Urothelium cell line (cell line): ENCODE measurements at places on chromosomes 4 and X.
A peak's percentile ranks its signal among the peaks of the same experiment; 100 is the strongest.

GRCh38 chr4:143736861-143737260 lies 36.4 kb upstream of the FREM3 start:
- DNase-seq, result no peak

DNA sequence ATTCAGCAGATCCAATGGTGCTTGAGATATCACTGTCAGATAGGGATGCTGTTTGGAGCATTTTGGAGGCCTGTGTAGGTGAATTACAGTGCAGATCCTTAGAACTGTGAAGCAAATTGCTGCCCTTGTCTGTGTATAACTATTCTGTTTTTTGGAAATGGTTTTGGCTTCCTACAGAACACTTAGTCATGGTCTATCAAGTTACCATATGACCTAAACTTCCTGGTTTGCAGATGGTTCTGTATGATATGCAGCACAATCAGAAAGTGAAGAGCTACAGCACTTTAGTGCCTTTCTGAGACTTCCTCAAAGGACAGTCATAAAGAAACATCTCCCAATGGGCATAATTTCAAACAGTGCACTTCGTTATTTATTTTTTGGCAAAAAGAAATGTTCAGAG lies 688.6 kb downstream of the SH3BGRL start:
- no peak for DNase-seq

DNA sequence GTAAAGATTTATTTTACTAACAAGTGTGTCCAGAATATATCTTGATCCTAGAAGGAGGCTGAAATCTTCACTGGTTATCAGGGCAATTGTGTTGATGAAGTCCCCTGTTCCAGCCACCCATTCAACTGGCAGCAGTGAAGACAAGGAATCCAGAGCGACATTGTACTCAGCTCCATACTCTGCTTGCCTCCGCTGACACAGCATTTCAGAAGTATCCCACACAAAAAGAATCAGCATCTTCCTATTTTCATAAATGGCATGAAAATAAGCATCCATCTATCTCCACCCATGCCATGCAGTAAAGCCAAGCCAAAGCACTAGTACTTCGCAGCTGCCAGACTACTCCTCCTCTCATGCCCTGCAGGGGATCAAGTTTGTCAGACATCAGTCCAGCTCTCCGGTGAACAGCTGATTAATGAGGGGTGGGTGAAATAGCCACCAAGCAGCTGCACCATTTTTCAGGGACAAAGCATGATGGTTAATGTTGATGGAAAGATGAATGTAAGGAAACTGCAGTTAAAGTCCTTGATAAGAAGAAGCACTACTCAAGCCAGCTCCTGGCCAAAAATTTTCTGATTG lies 54.0 kb downstream of the COL25A1 start:
- no peak for DNase-seq

DNA sequence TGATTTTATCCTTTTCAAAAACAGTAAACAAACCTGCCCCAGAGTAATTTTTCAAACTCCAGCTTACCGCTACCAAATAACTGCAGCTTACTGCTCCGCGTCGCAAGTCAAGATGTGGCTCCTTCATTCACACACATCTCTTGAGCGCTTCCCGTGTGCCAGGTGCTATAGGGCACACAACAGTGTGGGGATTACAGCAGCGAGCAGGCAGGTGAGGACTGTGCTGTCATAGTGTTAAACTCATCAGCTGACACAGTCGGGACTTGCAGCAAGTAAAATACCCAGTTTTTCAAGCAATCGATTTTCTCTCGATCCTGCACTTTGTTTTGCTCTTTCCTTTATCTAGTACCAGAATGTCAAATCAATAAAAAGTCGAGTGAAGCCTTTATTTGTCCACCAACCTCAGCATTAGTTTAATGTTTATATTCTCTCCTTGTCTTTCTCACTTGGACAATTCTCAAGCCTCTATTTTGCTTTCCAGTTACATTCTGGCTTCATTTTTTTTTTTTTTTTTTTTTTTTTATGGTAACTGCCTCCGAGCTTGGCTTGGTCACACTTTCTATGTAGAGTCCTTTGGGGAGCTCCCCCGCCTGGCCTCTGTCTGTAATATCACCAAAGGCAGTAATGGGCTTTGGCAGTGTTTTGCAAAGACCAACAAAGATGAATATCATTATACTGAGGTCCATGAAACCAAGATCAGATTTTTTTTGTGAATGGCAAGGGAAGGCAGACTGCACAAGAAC lies 8.3 kb upstream of the ASB5 start:
- DNase-seq, result peak; percentile 67

- DNase-seq, result no peak
Measured at GRCh38 chr4:123821861-123822260, 425.3 kb downstream of the SPRY1 start.

DNA sequence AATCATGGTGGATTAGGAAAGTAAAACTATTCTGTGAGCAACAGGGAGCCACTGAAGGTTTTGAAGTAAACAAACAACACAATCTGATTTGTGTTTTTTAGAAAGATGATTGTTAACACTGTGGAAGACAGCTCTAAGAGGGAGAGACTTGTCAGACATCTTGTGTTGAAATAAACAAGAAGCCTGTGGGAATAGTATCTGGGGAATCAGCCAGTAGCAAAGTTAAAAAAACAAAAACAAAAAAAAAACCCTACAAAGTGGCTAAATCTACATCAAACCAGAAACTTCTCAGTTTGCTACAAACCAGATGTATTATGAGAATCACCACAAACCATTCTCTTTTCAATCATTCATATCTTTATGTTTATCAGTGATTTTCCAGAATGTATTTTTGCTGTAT lies 125.7 kb upstream of the GPC4 start:
- no peak for DNase-seq

- no peak for DNase-seq
Measured at GRCh38 chr4:105641845-105642244, 66.6 kb downstream of the INTS12 start.

DNA sequence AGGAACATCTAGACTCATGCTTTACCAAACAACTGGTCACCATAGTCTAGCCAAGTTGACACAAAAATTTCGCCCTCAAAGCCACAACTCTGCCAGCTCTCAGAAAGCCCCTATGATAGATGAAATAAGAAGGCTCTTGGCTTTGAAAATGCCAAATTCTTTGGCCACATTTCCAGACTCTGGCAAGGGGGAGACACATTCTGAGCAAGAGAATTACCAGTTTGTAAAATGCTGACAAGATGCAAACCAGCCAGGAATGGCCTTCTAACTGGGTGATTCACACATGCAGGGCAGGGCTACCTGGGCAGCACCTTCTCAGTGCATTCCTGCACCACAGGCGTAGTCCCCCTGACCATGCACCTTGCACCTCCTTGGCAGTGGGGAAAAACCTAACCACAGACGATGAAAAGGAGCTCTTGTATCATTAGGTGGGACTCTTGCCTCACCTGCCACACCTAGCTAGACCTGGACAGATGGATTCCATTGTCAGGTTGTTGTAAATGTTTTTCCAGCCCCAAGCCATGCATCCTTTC lies 77.4 kb upstream of the CPEB2 start:
- DNase-seq, result no peak

GRCh38 chr4:160795216-160795615 lies 1368.6 kb downstream of the FSTL5 start:
- DNase-seq, result no peak

DNA sequence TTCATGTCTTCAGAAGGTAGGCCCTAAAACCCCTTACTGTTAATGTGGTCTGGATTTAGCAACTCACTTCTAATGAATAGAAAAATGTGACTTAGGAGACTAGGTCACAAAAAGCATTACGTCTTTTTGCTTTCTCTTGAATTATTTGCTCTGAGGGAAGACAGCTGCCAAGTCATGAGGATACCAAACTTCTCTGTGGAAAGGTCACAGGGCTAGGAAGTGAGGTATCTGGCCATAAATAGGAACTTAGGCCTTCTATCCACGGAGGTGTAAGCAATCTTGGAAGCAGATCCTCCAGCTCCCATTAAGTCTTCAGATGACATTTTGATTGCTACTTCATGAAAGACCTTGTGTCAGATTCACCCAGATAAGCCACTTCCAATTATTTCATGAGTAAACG lies 120.6 kb downstream of the JADE1 start:
- DNase-seq, result no peak

DNA sequence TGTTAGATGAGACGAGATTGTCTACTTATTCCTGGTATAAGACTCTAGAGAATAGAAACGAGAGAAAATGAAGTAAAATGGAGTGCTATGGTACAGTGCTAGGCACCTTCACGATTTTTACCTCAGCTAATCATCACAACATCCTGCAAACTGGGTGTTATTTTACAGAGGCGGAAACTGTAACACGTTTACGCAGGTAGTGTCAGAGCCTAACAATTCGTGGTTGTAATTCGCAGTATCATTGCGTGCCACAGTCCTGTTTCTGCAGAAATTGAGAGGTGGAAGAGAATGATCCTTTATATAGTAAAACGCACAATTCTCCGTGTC lies 383 bp upstream of the TBC1D19 start:
- DNase-seq, result no peak

DNA sequence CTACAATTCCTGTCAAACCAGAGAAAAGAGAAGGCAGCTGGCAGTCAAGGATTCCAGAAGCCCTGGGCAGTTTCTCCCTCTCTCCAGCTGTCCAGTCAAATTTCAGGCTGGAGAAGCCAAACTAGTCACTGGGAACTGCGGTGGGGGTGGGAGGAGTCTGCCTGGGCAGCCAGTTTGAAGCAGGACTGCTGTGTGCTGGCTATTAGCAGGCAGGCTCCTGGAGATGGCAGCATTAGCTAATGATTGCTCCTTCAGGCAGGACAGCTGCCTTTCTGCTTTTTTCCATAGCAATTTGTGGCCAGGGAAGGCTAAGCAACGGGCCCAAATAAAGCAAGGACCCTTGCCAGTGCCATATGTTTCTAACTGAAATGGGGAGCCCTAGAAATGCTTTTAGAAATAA lies 44.7 kb upstream of the FGF13 start:
- DNase-seq, result peak; percentile 32

- DNase-seq, result no peak
Measured at GRCh38 chr4:162700358-162700757, 466.3 kb downstream of the NAF1 start.

- no peak for DNase-seq
Measured at GRCh38 chr4:175090116-175090515, 172.0 kb downstream of the ADAM29 start.

GRCh38 chrX:20740443-20740842 lies 473.7 kb upstream of the RPS6KA3 start:
- DNase-seq, result no peak

DNA sequence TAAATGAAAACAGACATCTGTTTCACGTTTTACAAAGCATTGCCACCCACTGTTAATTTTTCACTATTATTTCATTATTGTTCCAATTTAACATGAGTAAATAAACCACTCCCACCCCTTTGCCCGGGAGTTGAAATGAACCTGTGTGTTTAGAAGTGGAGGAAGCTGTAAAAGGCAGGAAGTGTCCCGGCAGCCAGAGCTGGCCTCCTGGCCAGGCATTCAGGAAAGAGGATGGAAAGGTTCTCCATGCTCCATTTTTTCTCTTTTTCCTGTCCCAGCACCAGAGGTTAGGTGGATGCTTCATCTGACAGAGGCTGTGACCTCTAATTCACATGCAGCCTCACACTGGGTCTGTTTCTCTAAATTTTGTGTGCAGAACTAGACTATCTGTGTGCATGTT lies 55.5 kb upstream of the LNX1 start:
- no peak for DNase-seq

DNA sequence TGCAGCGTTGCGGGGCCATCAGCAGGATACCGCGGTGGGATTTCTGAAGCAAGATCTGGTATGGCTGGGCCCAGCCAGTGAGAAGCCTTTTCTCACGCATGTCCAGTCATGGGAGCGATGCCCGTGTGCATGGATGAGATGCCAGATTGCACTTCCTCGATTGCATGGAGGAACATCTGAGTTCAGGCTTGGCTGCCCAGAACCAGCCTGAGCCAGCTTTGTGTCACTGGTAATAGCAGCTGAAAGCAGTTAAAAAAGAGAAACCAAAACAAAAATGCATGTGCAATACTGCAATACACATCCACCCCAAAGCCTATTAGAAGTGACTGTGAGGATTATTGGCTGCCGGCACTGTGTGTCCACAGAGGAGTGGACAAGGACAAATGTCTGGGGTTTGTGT lies 59.3 kb downstream of the PSAPL1 start:
- no peak for DNase-seq

- DNase-seq, result peak; percentile 70
Measured at GRCh38 chrX:3518870-3519269, 172.4 kb upstream of the MXRA5 start.

DNA sequence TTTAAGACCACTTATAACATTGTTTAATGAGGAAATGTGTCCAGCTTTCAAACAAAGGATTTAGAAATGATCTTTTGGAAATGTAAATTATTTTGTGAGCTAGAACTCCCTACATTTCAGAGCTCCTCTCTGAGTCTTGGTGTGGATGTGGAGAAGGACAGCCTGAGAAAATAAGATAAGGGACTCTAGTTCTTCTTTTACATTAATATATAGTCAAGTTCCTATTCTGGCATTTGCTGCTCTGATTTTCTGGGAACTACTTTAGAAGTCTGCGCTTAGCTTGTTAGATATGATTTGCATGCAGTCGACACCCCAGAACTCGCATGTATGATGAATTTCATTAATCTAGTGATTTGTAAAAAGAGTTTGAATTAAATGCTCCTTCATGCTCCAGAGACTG lies 45.5 kb downstream of the TSPAN7 start:
- no peak for DNase-seq
